ENCODE measurements at places on chromosomes 5 and 9.
A peak's percentile ranks its signal among the peaks of the same experiment; 100 is the strongest.

DNA sequence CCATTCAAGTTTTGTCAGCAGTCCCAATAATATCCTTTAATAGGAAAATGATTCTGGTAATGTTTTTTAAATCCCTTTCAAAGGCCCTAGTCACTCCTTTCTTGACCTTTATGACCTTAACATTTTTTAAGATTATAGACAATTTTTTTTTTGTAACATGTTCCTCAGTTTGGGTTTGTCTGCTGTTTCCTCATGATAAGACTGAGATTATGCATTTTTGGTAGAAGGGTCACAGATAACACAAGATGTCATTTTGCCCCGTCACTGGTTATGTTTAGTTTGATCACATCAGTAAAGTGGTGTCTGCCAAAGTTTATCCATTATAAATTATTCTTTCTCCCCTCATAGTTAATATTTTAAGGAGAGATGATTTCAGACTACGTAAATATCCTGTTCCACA lies 16.0 kb upstream of the PTPDC1 start:
- DNase-seq: no peak

GRCh38 chr5:118967059-118967508 lies 21.3 kb downstream of the DTWD2 start:
- DNase-seq: no peak

- no peak for DNase-seq
Observed at GRCh38 chr9:126336736-126337325, 10.2 kb downstream of the MVB12B start.

DNA sequence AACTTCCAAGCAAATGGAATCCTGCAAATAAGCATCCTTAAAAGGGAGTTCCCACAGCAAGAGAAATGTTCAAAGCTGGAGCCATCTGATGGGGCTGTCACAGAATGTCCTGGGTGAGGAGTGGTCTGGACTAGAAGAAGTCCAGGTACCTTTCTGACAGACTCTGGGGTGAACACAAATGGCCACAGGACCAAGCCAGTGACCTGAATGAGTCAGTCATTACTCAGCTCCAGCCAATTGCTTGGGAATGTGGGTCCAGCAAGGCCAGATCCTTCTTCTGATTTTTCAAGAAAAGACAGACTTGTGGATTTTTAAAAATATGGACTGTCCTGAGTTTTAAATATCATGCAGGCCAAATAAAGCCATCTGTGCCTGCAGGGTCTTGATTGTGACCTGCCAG lies 30.1 kb downstream of the GALNT10 start:
- DNase-seq: no peak

- DNase-seq: no peak
Observed at GRCh38 chr9:131273146-131273855, 3.0 kb downstream of the FAM78A start.

GRCh38 chr5:67381236-67381880 lies 184.8 kb upstream of the CD180 start:
- DNase-seq: no peak

DNA sequence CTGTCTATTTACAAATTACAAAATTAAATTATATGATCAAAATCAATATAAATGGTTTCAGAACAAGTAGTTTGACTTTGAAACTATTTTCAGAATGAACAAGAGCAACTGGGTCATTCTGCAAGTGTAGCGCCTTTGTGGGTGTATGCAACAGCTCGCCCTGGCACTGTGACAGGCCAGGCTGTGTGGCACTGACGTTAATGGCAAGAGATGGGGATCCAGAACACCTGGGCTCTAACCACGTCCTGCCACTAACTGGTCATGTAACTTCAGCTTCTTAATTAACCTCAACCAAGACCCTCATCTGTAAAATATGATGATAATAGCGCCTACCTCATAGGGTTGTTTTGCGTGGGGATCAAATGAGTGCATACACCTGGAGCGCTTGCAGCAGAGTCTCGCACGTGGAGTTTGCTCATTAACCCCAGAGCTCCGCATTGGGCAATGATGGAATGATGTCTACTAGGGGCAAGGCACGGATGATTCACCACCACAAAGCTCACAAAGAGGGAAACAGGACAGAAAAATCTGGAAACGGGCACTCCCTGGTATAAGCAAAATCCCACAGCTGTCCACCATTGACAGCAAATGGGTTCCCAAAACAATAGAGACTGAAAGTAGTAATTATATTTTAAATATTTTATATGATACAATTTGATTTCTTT lies 639.4 kb downstream of the SEMA5A start:
- DNase-seq: no peak

DNA sequence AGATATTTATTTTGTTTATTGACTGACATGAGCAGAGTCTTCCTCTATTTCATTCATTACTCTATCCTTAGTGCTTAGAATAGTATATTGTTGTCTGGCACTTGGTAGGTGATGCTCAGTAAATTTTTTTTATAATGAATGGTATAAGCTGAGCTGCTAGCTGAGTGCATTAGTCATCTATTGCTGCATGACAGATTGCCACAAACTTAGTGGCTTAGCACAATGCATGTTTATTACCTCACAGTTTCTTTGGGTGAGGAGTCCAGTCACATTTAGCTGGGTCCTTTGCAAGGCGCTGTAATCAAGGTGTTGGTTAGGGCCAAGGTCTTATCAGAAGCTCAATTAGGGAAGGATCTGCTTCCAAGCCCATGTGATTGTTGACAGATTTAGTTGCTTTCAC lies 23.1 kb downstream of the SMAD5 start:
- no peak for DNase-seq

- peak; percentile 84 for DNase-seq
Observed at GRCh38 chr9:36102742-36103495, 33.6 kb upstream of the GLIPR2 start.

DNA sequence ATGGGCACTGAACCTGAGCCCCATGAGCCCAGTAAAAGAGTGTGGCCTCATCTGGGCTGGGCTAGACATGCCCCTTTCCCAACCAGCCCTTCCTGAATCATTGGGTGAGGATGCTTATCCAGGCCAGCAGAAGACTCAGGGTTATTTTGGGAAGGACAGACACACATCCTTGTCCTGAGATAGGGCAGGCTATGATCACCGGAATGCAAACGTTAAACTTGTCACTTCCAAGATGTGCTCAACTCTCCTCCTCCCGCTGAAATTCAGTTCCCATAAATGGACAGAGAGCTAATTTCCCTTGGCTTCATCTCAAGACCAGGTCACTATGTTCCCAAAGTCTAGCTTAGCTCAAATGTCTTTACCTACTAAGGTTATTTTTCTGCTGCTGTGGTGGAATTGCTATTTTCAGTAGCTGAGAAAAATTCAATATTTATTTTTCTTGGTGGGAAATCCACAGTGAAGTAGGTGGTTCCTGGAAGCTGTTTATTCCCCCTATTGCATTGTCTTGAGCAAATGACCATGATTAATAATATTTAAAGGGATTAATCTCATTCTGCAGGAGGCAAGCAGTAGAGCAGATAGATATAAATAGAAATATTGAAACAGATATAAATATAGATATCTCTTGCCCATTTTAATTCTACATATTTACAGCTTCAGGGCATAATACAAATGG lies 70.0 kb downstream of the NXNL2 start:
- no peak for DNase-seq

DNA sequence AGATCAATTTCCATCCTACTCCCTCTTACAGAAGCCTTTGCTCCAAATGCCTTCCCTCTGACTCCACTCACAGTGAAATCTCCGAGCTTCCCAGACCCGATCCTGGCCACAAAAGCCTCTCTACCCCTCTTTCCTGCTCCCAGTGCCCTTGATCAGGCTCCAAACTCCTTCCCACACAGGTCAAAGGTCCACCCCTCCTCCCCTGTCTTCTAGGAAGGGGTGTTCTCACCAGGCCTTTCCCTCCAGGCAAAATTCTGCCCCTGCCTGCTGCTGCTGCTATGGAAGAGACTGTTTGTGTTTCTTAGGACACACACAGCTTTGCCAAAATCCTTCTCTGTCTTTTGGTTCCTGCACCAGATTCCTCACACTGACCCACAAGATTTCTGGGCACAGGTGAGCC lies 85.8 kb upstream of the ALDH1A1 start:
- DNase-seq: no peak

DNA sequence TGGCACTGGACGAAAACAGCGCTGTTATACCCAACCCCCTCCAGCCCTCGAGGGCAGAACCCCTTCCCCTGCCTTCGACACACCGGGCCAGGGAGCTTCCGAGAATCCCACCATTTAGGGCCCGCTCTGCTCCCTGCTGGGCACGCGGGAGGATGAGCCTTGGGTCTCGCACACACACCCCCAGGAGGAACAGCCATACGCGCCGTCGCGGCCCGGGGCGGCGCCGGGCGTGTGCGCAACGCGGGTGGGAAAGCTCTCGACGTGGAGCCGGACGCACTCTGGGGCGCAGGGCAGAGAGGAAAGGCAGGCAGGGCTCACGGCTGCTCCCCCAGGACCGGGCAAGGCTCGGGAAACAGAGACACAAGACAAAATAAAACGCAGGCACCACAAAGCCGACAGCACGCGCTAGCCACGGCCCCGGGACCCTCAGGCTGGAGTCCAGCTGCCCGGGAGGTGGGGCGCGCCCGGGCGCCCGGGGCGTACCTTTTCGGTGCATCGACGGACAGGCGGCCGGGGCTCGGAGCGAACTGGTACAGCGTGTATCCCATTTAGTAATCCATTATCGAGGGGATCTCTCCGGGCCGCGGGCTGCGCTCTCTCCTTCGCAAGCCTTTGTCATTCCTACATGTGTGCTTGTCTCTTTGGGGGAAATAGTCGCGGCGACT lies 789 bp downstream of the SEMA6A start:
- no peak for DNase-seq

GRCh38 chr5:39486790-39487189 lies 62.0 kb upstream of the DAB2 start:
- DNase-seq: no peak

DNA sequence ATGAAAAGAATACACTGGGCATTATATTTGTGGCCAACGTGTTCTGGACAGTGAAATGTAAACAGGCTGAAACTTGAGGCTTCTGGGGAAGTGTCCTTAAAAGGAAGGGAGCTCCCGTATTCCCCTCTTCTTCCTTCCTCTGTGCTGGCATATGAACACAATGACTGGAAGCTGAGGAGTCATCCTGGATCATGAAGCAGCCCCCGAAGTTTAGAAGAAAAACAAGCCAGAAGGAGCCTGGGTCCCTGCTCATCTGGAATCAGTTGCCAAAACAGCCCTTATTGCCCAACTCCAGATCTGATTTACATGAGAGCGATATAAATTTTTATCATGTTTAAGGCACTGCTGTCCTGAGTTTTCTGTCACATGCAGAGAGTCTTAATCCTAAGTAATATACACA lies 65.4 kb upstream of the SLC1A1 start:
- no peak for DNase-seq

DNA sequence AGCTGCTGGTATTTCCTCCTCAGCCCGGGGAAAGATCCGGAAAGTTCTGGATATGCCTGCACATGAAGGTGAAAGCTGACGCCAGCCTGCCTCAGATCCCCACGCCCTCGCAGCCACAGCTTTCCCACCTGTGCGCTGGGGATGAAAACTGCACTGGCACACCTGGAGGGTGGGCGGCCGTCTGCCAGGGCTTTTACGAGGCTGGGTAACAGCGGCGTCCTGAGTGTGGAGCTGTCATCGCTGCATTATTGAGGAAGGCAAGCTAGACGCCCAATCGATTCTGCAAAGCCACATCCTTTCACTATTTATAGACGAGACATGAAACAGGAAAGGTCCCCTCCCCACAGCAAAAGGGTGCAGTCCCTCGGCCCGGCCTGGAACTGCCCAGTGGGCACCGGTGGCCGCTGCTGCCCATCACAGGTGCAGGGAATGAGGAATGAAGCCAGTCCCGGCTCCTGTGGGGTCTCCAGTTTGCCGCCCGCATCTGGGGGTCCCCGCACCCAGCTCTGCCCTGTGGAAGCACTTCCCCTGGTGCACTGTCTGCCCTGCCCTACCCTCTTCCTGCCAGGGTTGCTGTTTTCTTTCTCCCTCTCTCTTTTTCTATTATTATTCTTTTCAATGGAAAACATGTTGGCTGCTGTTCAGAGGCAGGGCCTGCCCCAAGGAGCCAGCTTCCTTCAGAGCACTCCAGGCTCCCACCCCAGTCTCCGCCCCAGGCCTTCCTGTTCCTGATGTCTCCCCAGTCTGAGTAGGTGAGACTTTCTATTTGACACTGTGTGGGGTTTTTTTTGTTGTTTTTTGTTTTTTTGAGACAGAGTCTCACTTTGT lies 7.0 kb downstream of the NOTCH1 start:
- DNase-seq: peak; percentile 52

- DNase-seq: no peak
Observed at GRCh38 chr5:144183254-144183889, 12.7 kb downstream of the KCTD16 start.

DNA sequence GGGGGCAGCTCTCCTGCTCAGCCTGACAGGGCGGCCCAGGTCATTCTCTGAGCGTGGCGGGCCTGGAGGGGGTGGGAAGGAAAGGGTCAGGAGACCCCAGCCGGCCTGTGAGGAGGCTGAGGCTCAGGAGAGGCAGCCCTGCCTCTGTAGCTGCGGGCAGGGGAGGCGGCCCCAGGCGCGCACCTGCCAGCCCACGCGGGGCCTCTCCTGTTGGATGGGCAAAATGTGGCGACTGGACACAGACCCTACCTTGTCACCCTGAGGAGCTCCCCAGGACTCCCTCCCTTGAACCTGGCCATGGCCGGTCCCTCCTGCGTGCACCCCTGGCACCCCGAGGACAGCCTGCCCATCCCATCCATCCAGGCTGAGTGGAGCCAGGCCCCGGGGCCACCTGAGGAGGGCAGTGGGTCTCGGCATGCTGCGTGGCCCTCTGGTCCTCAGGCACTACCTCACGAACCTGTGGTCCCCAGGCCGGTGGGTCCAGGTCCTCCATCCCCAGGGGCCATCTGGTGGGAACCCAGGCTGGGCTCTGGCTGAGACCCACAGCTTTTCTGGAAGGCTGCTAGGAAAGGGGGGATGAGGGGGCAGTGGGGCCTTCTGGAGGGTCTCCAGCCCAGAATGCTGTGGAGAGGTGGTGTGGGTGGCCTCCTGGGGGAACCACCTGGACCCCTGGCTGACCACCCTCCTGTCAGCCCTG lies 15.1 kb upstream of the NRARP start:
- DNase-seq: no peak

DNA sequence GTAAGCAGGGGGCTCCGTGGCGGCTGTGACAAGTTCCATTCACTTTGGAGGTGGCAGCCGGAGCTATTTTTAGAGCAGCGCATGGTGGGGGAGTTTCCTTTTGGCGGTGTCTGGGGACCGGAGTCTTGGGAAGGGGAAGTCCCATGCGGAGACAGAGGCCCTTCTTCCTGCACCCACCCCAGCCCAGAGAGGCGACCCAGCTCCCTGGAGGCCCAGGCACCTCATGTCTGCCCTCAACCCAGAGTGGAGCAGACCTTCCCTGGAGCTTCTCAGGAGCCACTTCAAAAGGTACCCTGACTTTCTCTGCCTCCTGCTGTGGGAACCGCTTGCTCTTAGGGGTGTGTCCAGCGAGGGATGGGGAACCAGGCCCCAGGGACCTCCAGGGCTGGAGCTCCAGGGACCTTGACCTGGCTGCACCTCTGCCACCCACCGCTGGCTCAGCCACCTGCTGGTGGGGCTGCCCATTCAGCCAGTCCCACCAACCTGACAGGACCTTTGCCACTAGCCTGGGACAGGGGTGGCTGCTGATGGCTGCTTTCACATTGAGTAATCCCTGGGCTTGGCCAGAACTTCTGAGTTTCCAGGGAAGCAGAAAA lies 34.1 kb downstream of the NEK6 start:
- DNase-seq: no peak
